ENCODE measurements at places on chromosomes 2 and 18. TPM values are rescaled to one million over a fixed set of nuclear protein-coding genes. Genes with fewer than 3 reads are reported as not detected.

DNA sequence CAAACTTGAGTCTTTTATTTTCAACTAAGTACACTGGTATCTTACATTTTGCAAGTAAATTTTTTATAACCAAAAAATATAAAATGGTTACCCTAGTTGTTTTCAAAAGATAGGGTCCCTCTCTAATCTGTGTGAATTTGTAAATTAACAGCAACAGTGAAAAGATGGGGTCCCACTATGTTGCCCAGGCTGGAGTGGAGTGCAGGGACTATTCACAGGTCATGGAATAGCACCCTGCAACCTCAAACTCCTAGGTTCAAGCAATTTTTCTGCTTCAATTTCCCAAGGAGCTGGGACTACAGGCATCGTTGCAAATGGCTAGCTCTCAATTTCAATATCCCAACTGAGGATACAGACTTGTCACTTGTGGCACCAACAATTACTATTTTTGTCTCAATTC lies 12.1 kb downstream of the CCT4 start:
- no peak for DNase-seq

GRCh38 chr2:233837694-233838229 lies 16.6 kb downstream of the HJURP start:
- DNase-seq = no peak

The CRACDL gene
- polyA plus RNA-seq = 1.1 TPM

GRCh38 chr2:5798084-5798483 lies 105.9 kb downstream of the SOX11 start:
- no peak for DNase-seq

The LOXHD1 gene
- polyA plus RNA-seq = 3.2 TPM

- no peak for DNase-seq
Observed at GRCh38 chr2:234448506-234449184, 48.2 kb downstream of the ARL4C start.

DNA sequence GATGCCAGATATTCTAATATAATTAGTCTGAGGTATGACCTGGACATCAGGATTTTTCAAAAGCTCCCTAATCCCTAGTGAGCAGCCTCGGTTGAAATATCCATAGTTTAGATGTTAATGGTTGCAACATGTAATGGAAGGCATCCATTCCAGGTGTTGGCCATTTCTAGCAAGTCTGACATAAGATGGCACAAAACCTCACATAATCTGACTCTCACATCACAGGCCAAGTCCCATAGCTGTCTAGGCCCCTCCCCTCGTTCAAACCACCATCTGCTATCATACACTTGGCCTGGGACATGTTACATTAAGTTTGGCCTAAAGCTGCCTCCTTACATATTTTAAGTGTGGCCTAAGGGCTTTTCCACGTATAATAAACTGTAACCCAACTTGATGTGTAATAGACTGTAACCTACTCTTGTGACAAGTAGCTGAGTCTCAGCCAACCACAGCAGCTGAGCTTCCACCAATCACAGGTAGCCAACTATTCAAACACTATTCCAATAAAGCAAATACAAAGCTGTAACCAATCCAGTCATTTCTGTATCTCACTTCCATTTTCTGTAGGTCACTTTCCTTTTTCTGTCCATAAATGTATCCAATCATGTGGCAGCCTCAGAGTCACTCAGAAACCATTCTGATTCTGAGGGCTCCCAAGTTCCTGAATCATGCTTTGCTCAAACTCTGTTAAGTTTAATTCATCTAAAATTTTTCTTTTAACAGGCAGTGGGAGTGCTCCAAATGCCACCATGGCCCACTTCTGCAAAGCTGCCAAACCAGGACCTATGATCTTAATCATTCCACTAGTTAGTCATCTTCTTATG lies 59.4 kb downstream of the ADD2 start:
- DNase-seq = no peak

DNA sequence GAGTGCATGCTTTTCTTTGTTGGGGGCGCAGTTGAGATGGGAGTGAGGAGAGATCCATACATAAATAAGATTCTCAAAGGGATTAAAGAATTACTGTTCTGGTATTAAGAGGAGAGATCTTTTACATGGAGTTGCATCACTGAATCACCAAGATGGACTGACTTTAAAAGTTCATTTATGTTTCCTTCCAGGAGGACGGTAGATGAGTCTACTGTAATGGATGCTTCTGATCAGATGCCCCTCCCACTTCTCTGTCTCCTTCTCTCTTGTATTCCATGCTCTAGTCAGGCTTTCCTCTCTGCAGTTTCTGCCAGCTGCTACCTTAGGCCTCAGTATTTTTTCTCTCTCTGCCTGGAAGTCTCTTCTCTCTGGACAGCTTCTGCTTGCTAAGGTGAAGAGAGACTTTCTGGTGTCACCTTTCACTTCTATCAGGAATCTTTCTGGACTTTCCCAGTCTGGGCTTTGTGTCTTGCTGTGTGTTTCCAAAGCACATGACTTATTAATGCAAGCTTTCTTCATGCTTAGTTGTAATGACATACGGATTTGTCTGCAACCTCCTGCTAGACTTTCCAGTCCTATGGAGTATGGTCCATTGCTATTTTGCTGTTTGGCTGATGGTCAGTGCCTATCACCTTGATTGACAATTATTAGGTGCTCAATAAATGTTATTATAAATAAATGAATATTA lies 23.6 kb downstream of the FAM171B start:
- DNase-seq = no peak

DNA sequence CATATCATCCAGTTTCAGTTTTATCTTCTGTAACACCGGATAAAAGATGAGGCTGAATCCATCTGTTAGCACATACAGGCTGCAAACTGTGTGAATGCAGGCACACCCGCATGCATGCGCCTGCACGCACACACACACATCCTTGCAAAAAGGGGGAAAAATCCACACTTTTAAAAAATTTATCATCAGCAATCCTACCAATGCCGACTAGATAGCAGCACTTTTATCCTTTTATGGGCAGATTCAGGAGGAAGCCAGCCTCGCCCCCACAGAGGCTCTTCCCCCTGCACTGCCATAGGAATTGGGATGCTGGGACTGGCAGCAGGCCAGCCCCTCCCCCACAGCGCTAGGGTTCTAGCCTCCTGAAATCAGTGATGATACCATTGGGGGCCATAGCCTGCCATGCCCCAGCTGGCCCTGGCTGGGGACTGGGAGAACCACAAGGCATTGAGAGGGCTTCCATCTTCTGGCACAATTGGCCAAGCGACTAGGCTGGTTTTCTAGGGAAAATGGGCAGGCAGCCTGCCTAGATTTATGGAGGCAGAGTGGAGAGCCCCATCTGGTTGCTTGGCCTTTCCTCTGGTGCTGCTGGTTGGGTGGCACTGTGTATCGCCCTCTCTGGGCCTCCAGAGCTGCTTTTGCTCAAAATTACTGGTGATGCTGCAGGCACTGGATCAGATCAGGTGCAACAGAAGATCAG lies 25.5 kb downstream of the CYRIA start:
- DNase-seq = no peak

DNA sequence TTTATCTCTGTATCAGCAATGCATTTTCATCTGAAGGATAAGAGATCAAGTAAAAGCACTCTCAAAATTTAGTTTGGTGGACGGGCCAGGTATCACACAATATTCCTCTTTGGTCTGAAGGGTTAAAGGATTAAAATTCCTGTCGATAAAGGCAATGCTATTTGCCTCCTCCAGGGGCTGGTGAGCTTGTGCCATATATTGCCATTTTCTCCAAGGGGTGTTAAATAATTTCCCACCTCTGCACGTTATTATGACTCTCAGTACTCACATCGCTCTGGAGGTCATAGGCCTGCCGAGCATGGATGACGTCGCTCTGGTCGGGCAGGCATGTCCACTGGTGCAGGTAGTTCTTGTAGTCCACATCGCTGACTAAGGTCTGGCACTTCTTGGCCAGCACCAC lies 94.2 kb downstream of the NEB start:
- no peak for DNase-seq

- DNase-seq = no peak
Observed at GRCh38 chr2:31328026-31328425, 86.5 kb downstream of the XDH start.

- DNase-seq = no peak
Observed at GRCh38 chr2:80748592-80748991, 444.0 kb upstream of the LRRTM1 start.

- DNase-seq = no peak
Observed at GRCh38 chr2:113842919-113843736, 46.8 kb upstream of the ACTR3 start.

- no peak for DNase-seq
Observed at GRCh38 chr18:36130039-36130831, 536 bp downstream of the ELP2 start.

DNA sequence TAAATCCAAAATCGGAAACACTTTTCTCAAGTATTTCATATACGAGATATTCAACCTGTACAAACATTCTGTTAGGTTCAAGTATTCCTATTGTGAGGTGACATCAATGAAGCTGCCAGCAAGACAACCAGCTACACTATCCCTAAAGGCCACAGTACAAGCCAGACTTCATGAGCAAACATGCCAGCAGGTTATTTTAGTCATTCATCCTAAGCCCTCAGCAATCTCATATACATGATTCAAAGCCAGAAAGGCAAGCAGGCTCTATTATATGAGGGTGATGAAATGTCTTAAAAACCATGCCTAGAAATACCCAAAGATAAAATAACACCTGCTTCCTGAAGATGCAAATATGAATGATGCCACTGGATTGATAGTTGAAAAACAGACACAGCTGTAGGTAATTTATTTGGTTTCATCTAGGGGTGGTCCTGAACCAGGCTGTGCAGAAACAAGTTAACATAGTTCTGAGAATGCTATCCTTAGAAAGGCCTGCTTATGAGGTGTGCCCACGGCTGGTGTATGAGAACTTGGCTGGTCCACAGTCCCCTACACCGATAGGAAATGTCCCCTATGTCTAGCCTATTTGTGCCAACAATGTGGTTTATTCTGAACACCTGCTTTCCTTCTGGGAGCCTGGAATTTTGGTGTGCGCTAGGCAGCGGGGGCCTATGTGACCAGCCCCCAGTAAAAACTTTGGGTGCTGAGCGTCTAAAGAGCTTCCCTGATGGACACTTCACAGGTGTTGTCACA lies 48.2 kb upstream of the KIDINS220 start:
- DNase-seq = no peak

DNA sequence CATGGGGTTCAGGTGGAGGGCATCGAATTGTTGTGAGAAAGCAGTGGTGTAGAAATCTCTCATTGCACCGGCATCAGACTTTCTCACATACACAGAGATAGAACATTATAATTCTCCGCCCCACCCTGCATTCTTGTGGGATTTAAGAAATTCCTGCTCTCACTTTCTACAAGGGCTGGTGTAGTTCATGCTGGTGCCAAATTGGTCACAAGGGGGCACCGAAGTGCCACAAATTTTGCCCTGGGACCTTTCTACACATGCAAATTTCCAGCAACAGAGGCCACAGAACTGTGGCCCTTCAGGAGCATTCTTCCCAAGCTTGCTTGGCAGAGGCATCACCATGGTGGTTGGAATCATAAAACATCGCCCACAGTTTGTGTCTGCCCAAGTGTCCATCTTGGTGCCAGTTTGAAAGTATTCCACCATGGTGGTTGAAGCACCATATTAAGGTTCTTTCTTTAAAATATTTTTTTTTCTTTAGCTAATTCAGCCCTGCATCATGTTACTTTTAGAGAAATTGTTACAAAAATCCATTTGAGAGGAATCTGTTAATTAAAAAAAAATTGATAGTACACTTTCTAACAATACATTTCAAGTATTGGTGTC lies 521.2 kb upstream of the FANCL start:
- no peak for DNase-seq
